ENCODE measurements at places on chromosomes 12 and 14.

DNA sequence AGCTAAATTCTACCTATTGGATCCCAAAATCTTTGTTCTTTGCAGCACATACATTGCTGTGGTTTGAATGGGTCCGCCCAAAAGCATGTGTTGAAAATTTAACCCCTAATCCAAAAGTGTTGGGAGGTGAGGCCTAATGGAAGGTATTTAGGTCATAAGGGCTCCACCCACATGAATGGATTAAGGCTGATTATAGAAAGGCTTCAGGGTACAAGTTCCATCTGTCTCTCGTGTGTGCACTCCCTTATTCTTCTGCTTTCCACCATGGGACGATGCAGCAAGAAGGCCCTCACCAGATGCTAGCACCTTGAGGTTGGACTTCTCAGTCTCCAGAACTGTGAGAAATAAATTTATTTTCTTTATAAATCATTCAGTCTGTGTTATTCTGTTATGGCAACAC lies 190.9 kb downstream of the SOX5 start:
- DNase-seq, result no peak

DNA sequence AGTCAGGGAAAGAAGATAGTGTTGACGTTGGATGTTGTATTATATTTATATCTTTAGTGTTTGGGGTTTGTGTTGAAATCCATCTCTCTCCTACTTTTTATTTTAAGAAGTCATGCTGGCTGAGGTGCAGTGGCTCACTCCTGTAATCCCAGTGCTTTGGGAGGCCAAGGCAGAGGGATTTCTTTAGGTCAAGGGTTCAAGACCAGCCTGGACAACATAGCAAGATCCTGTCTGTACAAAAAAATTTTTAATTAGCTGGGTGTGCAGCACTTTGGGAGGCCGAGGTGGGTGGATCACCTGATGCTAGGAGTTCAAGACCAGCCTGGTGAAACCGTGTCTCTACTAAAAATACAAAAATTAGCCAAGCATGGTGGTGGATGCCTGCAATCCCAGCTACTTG lies 23.9 kb downstream of the A2ML1 start:
- DNase-seq, result no peak

DNA sequence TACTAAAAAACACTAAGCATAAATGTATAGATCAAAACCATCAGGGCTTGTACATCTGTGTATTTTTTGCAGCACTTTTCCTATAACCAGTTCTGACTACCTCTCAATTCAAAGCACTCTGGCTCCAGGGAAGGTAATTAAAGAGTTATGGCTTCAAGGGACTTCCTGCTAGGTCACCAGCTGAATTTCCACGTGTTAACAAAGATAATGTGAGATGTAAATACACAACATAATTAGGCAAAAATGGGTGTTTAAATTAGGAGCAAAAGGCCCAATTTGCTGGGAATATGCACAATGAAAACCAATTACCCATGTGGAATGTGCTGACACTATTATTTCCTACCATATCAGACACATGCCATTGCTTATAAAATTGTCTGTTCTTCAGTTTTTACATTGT lies 513.4 kb upstream of the FLRT2 start:
- DNase-seq, result no peak

DNA sequence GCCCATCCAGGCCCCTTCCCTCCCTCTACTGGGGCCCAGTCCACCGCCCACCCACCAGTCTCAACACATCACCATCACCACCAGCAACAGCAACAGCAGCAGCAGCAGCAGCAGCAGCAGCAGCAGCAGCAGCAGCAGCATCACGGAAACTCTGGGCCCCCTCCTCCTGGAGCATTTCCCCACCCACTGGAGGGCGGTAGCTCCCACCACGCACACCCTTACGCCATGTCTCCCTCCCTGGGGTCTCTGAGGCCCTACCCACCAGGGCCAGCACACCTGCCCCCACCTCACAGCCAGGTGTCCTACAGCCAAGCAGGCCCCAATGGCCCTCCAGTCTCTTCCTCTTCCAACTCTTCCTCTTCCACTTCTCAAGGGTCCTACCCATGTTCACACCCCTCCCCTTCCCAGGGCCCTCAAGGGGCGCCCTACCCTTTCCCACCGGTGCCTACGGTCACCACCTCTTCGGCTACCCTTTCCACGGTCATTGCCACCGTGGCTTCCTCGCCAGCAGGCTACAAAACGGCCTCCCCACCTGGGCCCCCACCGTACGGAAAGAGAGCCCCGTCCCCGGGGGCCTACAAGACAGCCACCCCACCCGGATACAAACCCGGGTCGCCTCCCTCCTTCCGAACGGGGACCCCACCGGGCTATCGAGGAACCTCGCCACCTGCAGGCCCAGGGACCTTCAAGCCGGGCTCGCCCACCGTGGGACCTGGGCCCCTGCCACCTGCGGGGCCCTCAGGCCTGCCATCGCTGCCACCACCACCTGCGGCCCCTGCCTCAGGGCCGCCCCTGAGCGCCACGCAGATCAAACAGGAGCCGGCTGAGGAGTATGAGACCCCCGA lies 6.8 kb upstream of the RNU7-1 start:
- DNase-seq, result no peak

DNA sequence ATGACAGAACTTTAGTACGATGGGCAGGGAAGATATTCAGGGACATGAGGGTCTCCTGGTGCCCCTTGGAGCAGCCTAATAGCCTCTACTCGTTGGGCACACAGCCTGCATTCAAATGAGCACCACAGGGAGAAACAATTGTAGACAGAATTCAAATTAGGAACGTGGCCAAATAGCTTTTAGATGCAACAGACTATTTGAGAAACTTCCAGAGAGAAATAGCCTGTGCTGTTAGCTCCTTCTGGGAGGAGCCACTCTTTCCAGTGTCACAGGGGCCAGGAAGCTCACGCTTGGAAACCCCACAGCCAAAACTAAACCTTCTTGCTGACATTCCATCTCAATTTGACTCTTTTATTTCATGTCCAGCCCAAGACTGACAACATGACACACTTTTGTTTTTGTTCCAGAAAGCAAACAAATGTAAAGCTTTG lies 114.5 kb downstream of the RPAP3 start:
- no peak for DNase-seq

DNA sequence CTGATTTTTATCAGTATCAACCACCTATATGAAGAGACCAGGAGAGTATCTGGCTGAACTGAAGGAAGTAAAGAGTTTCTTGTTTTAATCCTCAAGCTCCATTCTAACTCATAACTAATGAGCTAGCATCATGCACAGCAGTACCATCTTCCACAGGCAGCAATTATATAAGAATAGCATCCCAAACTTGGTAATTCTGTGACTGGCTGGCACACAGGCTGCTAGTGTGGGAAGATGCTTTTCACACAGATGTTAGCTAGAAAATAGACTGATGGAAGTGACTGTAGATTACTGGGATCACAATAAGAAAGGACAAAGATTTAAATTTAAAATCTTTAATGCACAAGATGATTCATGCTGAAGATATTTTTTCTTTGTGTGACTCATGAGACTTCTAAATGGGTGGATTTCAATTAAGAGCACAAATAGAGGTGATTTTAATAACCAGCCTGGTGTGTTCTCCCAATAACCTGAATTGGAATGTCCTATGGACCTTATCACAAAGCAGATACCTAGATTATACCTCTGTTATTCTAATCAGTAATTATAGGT lies 417.7 kb upstream of the ATXN7L3B start:
- peak; percentile 3 for DNase-seq

DNA sequence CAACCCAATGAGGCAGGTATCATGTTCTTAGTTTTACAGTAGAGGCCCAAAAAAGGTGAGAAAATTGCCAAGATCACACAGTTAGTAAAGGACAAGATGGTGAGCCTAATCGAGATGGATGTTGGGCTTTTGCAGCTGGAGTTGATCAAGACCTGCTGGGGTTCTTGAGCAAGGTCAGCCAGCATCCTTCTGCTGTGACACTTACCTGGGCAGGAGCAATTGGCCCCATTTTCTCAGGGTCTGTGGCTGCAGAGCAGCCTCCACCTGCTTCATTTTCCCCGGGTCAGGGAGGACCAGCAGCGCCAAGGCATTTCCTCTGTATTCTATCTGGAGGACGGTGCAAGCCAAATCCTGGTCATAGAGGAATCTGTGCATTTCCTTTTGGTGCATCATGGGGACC lies 6.5 kb downstream of the SERPINA11 start:
- no peak for DNase-seq

- peak; percentile 17 for DNase-seq
Measured at GRCh38 chr12:25249931-25250738, 594 bp downstream of the KRAS start.

GRCh38 chr14:20711685-20712084 lies 23.1 kb downstream of the ANG start:
- DNase-seq, result no peak

DNA sequence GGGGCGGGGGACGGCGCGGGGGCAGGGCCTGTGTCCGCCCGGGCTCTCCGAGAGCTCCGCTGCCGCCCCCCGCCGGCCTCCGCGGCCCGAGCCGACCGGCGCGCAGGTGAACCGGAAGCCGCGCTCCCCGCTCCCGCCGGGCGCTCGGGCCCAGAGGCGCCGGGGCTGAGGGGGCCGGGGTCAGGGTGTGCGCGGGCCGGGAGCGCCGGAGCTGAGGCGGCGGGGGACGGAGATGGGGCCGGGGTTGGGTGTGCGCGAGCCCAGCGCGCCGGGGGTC lies 431 bp downstream of the HIP1R start:
- no peak for DNase-seq

- no peak for DNase-seq
Measured at GRCh38 chr14:30108975-30109700, 181.5 kb upstream of the PRKD1 start.

DNA sequence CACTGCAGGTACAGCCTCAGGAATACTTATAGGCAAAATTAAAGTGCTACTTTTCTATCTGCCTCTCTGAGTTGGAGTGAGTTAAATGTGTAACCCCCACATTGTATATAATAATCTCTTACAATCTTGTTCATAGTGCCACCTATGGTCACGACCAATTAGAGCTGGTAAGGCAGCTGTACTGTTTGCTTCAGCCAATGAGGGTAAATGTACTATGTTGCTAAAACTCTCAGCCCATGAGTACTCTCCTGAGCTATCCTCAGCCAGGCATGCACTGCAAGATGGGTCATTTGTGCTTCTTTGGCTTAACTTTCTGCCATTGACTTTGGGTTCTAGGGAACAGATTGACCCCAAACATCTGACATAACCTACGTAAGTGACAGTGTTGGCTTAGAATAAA lies 15.0 kb upstream of the MDM2 start:
- DNase-seq, result peak; percentile 89

DNA sequence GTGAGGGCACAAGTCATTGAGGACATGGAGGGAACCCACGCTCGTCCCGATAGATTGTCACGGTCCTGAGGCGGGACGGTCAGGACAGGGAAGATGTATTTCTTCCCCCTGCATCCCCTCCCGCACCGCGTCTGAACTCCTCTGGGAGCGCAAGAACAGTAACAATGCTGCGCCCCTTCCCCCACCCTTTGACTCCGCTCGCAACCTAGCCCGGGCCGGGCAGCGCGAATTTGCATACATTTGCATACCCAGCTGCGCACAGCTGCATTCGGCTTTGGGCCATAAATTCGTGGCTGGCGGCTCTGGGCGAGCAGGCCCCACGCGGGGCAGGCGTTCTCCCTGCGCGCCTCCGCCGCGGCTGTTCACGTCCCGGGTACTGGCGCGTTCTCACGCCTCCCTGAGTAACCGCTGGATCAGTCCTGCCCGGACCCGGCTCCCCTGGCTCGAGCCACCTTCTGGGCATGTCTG lies 29.0 kb upstream of the SMUG1 start:
- DNase-seq, result no peak
